ENCODE measurements at places on chromosomes 3 and 15.

DNA sequence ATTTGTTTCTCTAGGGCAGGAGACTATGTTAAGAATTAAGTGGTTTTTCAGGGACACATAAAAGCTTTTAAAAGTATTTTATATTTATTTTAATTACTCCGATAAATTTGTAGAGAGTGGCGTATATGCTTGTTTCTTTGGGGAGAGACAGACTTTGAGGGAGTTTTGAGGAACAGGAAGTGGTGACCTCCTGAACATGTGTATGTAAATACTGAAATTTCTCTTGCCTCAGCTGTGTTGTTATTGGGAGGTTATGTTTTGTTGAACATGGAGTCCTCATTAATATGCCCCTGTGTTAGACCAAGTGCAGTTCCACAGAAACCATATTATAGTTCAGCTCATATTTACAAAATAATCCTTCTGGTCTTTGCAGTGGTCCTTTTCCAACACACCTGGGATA lies 41.8 kb upstream of the UTS2B start:
- DNase-seq: no peak

GRCh38 chr15:100259266-100259665 lies 82.5 kb downstream of the ADAMTS17 start:
- DNase-seq: no peak

DNA sequence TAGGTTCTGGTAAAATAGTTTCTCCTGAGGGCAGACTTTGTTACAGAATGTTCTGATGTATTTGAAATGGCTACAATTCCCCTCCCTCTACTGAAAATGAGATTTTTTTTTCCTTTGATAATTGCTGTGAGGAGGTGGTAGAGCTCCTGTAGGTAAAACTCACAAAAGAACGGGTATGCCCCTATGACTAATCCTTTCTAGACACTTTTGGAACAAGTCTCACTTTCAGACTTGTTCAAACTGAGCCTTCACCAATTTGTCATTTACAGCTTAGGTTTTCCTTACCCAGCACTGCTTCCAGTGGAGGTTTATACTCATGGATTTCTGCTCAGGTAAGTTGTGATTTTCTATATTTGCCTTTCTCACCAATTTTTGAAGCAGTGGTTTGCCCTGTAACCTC lies 115.6 kb downstream of the NLGN1 start:
- no peak for DNase-seq

GRCh38 chr15:39593071-39593655 lies 12.3 kb downstream of the THBS1 start:
- DNase-seq: no peak

DNA sequence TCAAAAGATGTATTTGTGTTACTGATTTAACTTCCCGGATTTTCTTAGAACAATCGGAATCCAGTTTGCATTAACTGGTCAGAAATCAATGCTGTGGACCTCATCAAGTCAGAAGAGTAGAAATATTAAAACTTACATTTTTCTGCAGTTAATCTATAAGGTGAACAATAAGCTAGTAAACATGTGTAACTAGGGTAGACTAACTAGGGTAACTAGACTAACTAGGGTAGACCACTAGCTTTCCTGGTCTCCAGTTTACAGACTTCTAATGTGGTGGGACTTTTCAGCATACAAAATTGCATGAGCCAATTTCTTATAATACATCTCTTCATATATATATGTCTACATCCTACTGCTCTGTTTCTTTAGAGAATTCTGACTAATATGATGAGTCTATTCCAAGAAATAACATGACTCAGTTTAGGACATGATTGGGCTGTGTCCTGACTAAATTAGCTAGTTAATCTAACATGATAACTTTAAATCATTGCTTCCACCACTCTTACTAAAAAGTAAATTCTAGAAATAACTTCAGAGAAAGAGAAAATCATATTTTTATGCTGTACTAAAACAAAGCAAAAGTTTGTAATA lies 5.3 kb downstream of the PLSCR2 start:
- no peak for DNase-seq

- DNase-seq: no peak
Observed at GRCh38 chr3:113141543-113141942, 69.8 kb upstream of the BOC start.

- no peak for DNase-seq
Observed at GRCh38 chr3:49901366-49902339, 2.0 kb downstream of the MST1R start.

GRCh38 chr15:61822511-61822910 lies 237.7 kb downstream of the VPS13C start:
- no peak for DNase-seq

- no peak for DNase-seq
Observed at GRCh38 chr3:114223143-114223542, 14.2 kb downstream of the ZNF80 start.

- no peak for DNase-seq
Observed at GRCh38 chr15:29970402-29970695, 112.4 kb upstream of the GOLGA8J start.

GRCh38 chr3:61876797-61877196 lies 315.4 kb downstream of the PTPRG start:
- no peak for DNase-seq

GRCh38 chr3:20608054-20608738 lies 422.2 kb upstream of the SGO1 start:
- DNase-seq: no peak

- DNase-seq: no peak
Observed at GRCh38 chr3:181425074-181425473, 286.7 kb upstream of the SOX2 start.

GRCh38 chr3:31772272-31772671 lies 208.8 kb downstream of the OSBPL10 start:
- DNase-seq: no peak

GRCh38 chr3:158659454-158660237 lies 12.8 kb downstream of the LXN start:
- peak; percentile 50 for DNase-seq

GRCh38 chr15:33211176-33211808 lies 16.8 kb upstream of the FMN1 start:
- DNase-seq: no peak

DNA sequence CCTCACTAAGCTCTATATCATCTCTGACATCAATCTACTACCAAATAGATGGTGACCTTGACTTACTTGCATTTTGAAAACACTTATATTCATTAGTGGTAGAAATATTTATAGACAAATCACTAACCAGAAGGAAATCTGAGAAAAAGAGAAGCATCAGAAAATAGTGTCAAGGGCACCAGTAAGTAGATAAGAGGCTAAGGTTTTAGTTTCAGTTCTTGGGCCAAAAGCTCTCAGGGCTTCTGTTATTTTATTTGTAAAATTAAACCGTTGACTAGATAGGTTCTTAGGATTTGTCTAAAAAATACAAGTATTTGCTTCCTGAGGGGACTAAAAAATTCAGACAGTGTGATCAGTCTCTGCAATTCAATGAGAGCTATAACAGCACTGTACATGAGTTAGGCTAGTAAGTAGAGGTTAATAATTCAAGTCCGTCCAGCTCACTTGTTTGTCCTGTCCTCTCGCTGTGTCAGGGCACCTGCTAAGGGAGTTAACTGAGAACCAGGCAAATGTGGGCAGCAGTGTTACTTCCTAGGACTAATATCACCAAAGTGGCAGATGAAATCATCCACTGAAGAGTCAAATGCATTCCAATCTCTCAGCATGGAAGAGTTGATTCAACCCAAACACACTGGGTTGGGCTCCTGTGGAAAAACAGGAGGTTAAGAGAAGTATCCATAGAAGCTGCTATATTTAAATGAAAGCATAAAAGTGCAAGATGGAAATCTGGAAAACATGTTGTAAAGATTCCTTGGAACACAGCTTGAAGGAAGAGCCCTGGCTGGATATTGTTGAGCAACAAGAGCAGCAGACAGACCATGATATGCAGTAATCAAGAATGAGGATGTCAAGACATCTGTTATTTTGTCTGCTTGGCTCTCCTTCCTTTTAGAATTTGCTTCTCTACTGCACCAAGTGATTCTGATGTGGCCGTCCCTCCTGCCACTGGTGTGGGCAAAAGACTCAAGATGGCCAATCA lies 134.9 kb upstream of the ZBTB20 start:
- no peak for DNase-seq

Measured in iPS-NIHi11 (cell line).